ENCODE measurements at places on chromosomes 7 and 10. TPM values are rescaled to one million over a fixed set of nuclear protein-coding genes. Genes with fewer than 3 reads are reported as not detected.
A peak's percentile ranks its signal among the peaks of the same experiment; 100 is the strongest.

The INMT gene
- total RNA-seq, result 0.69 TPM

The GPR26 gene
- not detected for total RNA-seq

The PNLIP gene
- not detected for total RNA-seq

GRCh38 chr10:110931769-110932381 is 12.5 kb downstream of the SHOC2 start:
- peaks cover 8% of the 10 kb centered on the region for H3K4me1 ChIP-seq
- H3K4me3 ChIP-seq, result no peak overlapping the region
- H3K27me3 ChIP-seq, result no peaks in the 10 kb centered on the region
- no peaks in the 10 kb centered on the region for H3K36me3 ChIP-seq
- no peak overlapping the region for H3K27ac ChIP-seq

DNA sequence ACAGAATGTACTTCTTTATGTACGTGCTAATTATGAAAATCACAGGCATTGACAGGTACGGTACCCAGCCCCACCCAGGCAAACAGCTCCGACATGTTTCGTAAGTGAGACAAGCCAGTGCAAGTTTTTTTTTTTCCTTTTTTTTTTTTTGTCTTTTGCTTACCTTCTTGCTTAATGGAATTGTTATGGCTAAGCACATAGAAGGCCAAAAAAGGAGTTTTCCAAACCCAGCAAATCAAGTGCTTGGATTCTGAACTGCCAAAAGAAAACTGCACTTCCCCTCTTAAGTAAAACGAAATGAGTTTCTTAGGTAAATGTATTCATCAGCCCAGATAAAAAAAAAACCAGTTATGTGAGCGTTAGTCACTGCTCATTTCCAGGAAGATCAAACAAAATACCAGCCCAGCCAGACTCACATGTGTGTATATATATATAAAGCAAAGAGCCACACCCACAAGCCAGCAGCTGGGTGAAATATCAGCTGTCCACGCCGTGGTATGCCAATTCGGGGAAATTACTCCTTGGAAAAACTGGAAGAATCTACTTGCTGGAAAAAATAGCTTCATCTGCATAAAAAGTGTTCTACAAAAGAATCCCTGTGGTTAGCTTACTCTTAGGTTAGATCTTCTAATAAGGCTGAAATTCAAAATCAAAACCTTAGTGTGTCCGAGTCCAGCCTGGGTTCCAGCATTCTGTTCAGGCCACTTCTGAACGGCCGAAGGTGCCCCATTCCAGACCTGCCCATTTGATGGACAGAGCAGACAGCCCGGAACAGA is 8.0 kb downstream of the KLF6 start:
- peak overlapping the region; percentile 14 for H3K4me3 ChIP-seq
- H3K36me3 ChIP-seq, result peaks cover 71% of the 10 kb centered on the region
- peak; percentile 37 for DNase-seq
- peaks cover 80% of the 10 kb centered on the region for H3K4me1 ChIP-seq

- no peaks in the 10 kb centered on the region for H3K27me3 ChIP-seq
- no peaks in the 10 kb centered on the region for H3K36me3 ChIP-seq
- H3K27ac ChIP-seq, result no peak overlapping the region
- no peak overlapping the region for H3K4me3 ChIP-seq
Measured at GRCh38 chr10:122269059-122269687, 1.9 kb upstream of the BTBD16 start.

DNA sequence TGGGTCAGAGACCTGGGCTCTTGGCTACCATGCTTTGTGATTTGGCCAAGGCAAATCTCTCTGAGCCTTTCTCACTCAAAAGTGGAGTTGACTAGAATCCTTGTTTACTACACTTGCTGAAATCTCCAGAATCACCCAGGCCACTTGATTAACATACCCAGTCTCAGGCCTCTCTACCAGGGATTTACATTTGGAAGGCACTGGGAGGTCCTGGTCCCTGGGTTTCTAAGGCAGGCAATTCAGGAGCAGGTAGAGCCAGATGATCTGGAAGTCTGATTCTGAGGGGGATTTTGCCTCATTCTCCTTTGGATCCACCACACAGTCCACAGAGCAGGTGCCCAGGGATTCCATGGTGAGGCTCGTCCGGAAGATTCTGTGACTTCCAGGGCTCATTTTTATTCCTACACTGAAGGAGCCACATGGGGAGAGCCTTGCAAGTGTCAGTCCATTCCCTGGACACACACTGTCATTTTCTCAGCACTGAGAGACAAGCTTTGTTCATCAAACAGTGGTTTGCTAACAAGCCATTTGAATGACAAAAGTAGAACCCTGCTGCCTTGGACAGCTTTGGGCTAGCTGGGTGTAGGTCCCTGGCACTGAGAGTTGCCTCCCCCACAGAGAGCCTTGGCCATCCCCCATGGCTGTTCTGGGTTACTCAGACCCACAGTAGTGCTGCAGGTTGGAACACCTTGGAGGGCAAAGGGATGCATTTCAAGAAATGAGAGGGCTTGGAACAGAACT is 74.2 kb downstream of the NOC3L start:
- no peak overlapping the region for H3K27ac ChIP-seq
- no peaks in the 10 kb centered on the region for H3K36me3 ChIP-seq
- H3K4me1 ChIP-seq, result no peaks in the 10 kb centered on the region
- DNase-seq, result no peak
- H3K27me3 ChIP-seq, result peaks cover 6% of the 10 kb centered on the region

- H3K4me3 ChIP-seq, result peak overlapping the region; percentile 78
- no peaks in the 10 kb centered on the region for H3K36me3 ChIP-seq
- H3K27ac ChIP-seq, result no peak overlapping the region
Measured at GRCh38 chr10:24721229-24722106, 2.2 kb downstream of the ARHGAP21 start.

GRCh38 chr10:59315465-59315864 is 46.9 kb downstream of the FAM13C start:
- H3K4me3 ChIP-seq, result no peak overlapping the region
- H3K36me3 ChIP-seq, result no peaks in the 10 kb centered on the region
- DNase-seq, result no peak
- no peaks in the 10 kb centered on the region for H3K4me1 ChIP-seq
- H3K27me3 ChIP-seq, result no peaks in the 10 kb centered on the region
- H3K27ac ChIP-seq, result no peak overlapping the region

All from CD4-positive, alpha-beta T cell (primary cell).